NCI-H460 (cell line): ENCODE measurements at places on chromosomes 16 and 17. TPM values are rescaled to one million over a fixed set of nuclear protein-coding genes. Genes with fewer than 3 reads are reported as not detected.

The NAGS gene
- 0.25 and 0.58 TPM in 2 replicates for total RNA-seq

The CD300E gene
- not detected in 2 replicates for total RNA-seq

DNA sequence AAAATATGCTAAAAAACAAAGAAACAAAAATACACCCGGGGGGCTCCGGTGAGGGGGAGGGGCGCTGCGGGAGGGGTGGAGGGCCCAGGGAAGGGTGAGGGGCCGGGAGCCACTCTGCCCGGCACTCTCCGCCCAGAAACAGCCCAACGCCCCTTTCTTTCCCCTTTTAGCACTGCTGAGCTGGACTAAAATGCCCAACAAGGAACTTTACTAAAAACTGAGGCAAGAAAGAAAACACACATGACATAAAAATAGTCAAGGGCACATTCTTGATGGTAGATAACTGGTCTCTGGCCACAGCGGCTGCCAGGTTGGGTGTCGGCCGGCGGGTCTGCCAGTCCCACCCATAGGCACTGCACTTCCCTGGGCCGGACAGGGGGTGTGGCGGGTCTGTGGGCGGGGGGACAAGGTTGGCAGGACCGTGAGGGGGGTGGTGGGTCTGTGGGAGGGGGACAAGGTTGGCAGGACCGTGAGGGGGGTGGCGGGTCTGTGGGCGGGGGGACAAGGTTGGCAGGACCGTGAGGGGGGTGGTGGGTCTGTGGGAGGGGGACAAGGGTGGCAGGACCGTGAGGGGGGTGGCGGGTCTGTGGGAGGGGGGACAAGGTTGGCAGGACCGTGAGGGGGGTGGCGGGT, 20.9 kb downstream of the METRNL start:
- DNase-seq = no peak

DNA sequence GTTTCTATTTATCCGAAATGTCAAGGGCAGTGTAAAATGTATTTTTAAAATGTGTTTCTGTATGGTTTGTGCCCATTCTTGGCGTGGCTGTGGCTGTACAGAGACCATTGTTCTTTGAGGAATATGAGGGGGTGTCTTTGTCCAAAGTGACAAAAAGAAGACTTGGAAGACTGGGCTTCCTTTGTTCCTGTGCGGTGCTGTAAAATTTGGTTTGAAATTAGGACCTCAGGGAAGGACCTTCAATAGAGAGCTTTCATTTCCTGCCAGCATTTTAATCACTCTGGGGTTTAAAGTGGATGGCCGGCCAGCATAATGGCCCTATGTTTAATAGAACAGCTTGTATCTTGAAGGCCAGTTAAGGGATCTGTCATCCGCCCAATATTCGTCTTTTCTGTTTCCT, 190.1 kb upstream of the TBX2 start:
- DNase-seq = no peak

GRCh38 chr17:57187391-57187790, 68.9 kb upstream of the MSI2 start:
- no peak for DNase-seq
